Caco-2 (cell line): ENCODE measurements at places on chromosomes 6 and 20. TPM values are rescaled to one million over a fixed set of nuclear protein-coding genes. Genes with fewer than 3 reads are reported as not detected.
A peak's percentile ranks its signal among the peaks of the same experiment; 100 is the strongest.

Gene PXDC1
- 36.9 and 42.9 TPM in 2 replicates for total RNA-seq

Gene FKBP1C
- total RNA-seq = 0.32 TPM in 1 of 2 replicates, not detected in the other

Gene BIRC7
- total RNA-seq = 0.42 and 0.54 TPM in 2 replicates

Gene IMPG1
- total RNA-seq = not detected in 2 replicates

Gene FRK
- total RNA-seq = 7.3 and 8.4 TPM in 2 replicates

Gene LY6G6D
- not detected in 2 replicates for total RNA-seq

Gene RAET1L
- total RNA-seq = not detected in 2 replicates

Gene PSORS1C1
- total RNA-seq = 0.75 and 0.88 TPM in 2 replicates

DNA sequence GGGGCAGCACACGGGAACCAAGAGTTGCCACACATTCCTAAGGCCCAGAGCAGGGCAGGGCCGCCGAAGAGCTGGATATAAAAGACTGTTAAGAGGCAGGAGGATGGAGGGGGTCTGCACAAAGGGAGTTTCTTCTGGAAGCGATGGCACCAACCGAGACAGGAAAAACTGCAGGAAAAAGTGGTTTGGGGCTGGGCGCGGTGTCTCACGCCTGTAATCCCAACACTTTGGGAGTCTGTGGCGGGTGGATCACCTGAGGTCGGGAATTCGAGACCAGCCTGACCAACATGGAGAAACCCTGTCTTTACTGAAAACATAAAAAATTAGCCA, 41.8 kb downstream of the SSR1 start:
- DNase-seq = no peak

GRCh38 chr6:74585753-74586152, 620.1 kb downstream of the COL12A1 start:
- DNase-seq = no peak

DNA sequence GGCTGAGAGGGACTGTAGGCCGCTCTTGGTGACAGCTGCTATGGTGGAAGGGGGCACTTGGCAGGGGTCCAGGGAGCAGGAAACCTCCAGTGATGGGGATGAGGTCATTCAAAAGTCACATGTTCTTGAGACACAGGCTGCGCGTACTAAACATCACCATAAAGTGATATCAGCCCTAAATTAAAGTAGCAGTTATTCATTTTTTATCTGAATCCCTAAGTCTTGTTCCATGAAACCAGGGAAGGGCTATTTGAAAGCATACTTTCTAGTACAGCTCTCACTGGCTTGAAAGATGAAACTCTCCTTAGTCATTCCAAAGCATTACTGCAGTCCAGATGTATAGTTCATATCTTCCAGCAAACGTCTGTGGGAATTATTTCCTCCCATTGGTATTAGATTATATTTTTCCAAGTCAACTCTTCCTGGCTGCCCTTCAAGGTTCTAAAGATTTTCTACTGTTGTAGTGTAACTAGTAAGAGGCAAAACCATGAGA, 373.1 kb downstream of the CD109 start:
- DNase-seq = no peak

- no peak for DNase-seq
These were observed 400.6 kb downstream of the HDGFL1 start for GRCh38 chr6:22970004-22970403.

DNA sequence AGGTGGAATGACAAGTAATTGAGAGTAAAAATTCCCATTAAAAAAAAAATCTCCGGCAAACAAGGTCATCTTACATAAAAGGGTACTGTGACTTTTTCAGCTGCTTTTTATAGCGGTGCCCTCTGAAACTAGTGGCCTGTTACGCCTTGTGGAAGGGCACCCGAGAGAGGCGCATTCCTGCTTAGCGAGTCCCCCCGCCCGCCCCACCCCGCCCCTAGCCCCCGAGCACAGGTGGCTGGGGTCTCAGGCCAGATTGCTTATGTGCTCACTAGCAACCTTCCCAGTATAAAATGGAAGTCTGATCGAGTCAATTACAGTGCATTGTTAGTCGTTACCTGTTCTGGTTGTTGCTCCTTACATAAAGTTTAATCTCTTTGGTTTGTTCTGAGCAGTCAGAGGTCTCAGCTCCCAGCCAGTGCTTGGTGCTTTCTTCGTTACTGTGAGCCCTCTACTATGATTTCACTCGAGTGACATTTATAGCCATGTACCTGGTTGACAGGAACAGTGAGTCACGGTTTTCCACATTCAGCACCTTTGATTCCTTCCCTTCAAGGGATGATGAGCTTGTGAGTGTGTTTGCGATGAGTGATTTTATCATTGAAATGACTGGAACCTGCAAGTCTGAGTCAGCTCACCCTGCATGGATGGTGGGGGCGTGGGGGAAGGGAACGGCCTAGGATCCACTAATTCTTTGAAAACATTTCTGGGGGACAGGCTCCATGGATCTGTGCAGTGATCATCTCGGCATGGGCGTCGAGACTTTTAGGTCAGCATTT, 47.6 kb downstream of the ZDHHC14 start:
- DNase-seq = peak; percentile 36

- DNase-seq = no peak
These were observed 158.5 kb downstream of the SYNDIG1 start for GRCh38 chr20:24627926-24628325.

DNA sequence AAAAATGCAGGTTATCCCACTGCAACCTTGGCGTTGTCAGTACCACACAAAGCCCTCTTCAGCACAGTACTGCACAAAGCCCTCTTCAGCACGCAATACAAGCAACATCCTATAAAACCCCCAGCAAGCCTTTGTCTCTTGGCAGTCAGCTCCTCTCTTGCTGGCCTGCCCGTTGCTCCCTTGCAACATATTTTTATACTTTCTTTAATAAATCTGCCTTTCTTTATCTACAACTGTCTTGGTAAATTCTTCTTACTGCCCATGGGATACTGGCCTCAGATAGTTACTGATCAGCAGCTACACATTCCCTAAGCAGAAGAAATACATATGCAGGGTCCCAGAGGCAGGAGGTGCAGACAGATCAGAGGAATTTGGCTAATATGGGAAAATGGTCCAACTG, 70.5 kb upstream of the MAP3K4 start:
- no peak for DNase-seq
